ENCODE measurements at places on chromosomes 11 and 22.

DNA sequence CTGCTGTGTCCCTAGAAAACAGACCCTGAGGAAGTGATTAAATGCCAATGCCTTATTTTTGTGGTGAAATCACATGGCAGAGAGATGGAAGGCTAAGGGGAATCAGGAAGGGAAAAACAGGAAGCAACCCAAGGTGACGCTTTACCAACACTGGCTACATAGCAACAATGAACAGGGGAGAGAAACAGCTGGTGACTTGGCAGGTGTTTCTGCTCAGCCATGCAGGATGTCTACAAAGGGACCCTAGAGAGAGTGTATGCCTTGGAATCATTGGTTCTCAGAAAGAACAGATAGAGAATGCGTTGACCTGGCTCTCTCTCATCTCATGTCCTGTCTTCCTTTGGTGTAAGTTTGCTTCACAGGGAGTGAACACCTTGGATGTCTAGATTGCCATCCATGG, 911.9 kb downstream of the OPCML start:
- no peak for DNase-seq

GRCh38 chr11:73995731-73996130, 13.1 kb upstream of the UCP2 start:
- DNase-seq = no peak

GRCh38 chr22:40823426-40823825, 4.3 kb upstream of the SLC25A17 start:
- no peak for DNase-seq

DNA sequence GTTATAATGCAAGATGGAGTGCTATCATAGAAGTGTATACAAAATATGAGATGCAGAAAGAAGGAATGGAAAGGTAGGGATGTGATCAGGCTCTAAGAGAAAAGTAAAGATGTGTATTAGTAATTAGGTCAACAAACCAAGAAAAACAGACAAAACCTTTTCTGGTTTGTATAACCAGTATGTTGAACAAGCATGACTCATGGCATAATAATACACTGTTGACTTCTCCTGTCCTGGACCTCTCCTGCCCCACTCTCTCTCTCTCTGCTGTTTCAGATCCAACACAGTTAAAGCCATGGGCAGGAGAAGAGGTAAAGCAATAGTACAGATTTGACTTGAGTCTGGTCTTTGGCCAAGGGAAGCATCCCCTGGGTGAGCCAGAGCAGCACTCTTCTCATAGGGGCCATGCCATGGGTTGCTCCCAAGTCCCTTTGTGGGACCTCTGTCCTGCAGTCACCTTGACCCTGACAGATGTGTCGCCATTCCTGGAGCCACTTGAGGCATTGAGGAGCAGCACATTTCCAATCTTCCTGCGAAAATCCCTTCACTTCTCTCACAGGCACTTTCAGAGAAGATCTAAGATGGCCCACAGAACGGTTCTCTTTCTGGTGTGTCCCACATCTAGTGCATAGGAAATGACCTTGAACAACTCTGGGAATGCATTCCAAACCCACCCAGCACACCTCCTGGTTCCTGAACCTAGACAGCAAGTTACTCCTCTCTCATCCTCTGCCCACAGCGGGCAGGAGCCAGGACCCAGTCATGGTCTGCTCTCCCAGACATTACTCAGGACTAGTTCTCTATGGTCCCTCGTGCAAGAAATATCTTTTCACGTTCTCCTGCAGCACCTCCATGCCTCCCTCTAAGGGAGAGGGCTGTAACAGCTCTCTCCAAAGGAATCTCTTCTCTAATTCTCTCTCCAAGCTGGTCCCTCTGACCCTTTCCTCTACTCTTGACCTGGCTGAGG, 58.2 kb upstream of the PRSS23 start:
- no peak for DNase-seq

DNA sequence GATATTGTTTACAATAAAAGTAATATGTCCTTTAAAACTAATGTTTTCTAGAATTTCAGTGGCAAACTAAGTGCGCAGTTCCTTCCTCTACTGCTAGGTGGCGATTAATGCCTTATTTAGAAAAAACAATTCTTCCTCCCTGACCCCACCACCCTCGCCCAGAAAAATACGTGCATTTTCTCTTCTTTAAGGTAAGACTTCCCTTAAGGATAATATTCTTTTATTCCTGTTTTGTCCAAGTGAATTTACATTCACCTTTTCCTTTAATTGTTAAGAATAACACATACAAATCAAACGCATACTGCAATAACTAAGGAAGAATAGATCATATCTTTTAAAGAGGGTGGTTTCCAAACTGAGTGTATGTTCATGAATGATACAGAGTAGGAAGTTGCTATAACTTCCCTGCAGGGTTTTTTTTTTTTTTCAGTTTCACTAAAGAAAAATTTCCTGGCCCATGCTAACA, 17.0 kb upstream of the PSMA1 start:
- no peak for DNase-seq

- no peak for DNase-seq
Observed at GRCh38 chr11:57566005-57566904, 1.2 kb downstream of the UBE2L6 start.

All from progenitor cell of endocrine pancreas (in vitro differentiated cells).